ENCODE measurements at places on chromosomes 13 and 19. TPM values are rescaled to one million over a fixed set of nuclear protein-coding genes. Genes with fewer than 3 reads are reported as not detected.

Gene POSTN
- 38.0 TPM for total RNA-seq

Gene SNRPA
- total RNA-seq: 41.9 TPM

Gene DACT3
- 5.6 TPM for total RNA-seq

Gene CNN1
- total RNA-seq: 17.2 TPM

Gene MCEMP1
- not detected for total RNA-seq

Gene GFY
- not detected for total RNA-seq

Gene MRPL4
- total RNA-seq: 17.2 TPM

Gene CEACAM7
- total RNA-seq: not detected

Gene ODAD3
- total RNA-seq: 0.26 TPM

Gene SERPINE3
- not detected for total RNA-seq

Gene KPNA3
- total RNA-seq: 27.5 TPM

Gene LAIR2
- total RNA-seq: not detected

Gene ABCC4
- 98.8 TPM for total RNA-seq

Gene PRTN3
- not detected for total RNA-seq

Gene PLEKHG2
- total RNA-seq: 12.1 TPM

Gene GRK1
- total RNA-seq: not detected

Gene CGB2
- total RNA-seq: not detected

Gene MAU2
- 21.1 TPM for total RNA-seq

Gene ERICH4
- not detected for total RNA-seq

Measured in fibroblast of lung (primary cell).